ENCODE measurements at places on chromosomes 3 and 15. TPM values are rescaled to one million over a fixed set of nuclear protein-coding genes. Genes with fewer than 3 reads are reported as not detected.

GRCh38 chr15:46278062-46278461, 643.2 kb downstream of the SQOR start:
- DNase-seq, result no peak

DNA sequence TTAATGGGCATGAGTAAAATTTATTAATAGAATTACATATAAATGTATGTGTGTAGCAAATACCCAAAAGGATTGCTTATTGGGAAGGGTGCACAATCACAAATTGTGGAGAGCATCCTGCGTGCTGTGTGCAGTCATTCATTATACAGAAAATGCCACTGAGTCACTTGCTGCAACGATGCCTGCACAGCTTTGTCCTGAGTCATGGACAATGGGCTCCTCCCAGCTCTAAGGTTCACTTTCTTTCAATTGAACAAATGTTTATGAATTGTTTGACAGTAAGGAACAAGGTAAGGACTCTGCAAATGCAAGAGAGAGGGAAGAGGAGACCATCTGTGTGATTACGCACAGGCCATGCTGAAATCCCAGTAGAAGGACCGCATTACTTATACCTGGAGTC, 18.7 kb downstream of the CFAP161 start:
- no peak for DNase-seq

GRCh38 chr3:105899516-105899915, 30.7 kb upstream of the CBLB start:
- DNase-seq, result no peak

SAMMSON gene
- total RNA-seq, result not detected

- no peak for DNase-seq
These were observed 211.8 kb downstream of the CTNNB1 start for GRCh38 chr3:41411065-41411464.

DNA sequence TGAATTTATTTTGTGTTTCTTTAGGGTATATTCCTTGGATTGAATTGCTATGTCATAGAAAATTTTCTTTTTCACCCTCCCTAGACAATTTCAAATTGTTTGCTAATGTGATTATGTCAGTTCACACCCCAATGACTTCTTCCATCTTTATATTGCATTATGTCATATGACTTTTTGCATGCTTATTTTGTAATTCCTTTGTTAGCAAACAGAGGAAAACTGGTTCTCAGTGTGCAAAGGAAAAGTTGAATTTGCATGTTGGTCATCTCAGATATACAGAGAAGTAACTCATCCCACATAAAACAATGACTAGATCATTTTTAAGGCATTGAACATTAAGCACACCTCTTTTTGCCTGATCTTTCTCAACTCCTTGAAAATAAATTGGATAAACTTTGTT, 3.3 kb upstream of the RNF13 start:
- DNase-seq, result no peak

DNA sequence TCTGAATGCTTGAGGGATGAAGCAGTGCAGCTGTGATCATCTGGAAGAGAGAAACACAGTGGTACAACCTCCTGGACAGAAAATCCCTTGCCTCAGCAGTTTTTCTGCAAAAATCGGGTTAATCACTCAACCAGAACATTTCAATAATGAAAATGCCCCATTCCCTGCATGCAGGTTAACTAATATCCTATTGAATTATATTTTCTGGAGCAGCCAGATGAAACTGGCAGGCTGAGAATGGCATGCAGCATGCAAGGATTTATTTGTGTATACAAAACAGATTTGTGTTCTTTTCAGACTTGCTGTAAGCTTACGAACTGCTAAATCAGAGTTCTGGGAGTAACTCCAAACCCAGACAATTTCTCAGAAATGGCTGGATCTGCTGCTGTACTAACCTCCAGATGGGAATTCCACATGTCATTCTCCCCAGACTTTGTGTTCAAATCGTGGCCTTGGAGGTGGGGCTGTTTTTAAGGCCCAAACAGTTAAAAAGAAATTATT, 39.1 kb downstream of the SLC9A9 start:
- DNase-seq, result no peak

GRCh38 chr3:178841011-178841410, 230.6 kb downstream of the ZMAT3 start:
- DNase-seq, result no peak

GRCh38 chr3:42216302-42216701, 49.7 kb downstream of the CCK start:
- DNase-seq, result no peak

GRCh38 chr3:181998828-181999227, 287.1 kb downstream of the SOX2 start:
- no peak for DNase-seq

- no peak for DNase-seq
These were observed 45.9 kb upstream of the THUMPD3 start for GRCh38 chr3:9316881-9317361.

- DNase-seq, result no peak
These were observed 327.8 kb downstream of the GBE1 start for GRCh38 chr3:81433675-81434074.

DNA sequence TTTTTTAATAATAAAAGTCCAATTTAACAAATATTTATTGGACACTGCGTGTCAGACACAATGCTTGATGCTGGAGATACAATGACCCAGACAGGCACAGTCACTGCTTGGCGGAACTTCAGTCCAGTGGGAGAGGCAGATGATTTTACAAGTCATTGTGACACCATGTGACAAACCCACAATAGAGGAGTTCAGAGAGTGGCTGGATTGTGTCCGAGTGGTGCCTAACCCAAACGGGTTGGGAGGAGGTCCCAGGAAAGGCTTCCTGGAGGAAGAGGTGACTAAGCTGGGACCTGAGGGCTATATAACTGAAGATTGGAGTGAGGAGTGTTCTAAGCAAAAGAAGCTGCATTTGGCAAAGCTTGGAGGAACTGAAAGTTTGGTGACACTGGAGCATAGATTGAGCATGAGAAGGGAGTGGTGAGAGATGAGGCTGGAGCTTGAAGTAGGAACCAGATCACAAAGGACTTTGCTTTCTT, 41.4 kb downstream of the CRTC3 start:
- DNase-seq, result no peak

GOLGA6D gene
- total RNA-seq, result 0.18 TPM

GRCh38 chr3:104855702-104856101, 511.0 kb upstream of the ALCAM start:
- DNase-seq, result no peak

GRCh38 chr15:66779331-66780009, 77.4 kb downstream of the SMAD6 start:
- no peak for DNase-seq

FAM131A gene
- 15.1 TPM for total RNA-seq

DNA sequence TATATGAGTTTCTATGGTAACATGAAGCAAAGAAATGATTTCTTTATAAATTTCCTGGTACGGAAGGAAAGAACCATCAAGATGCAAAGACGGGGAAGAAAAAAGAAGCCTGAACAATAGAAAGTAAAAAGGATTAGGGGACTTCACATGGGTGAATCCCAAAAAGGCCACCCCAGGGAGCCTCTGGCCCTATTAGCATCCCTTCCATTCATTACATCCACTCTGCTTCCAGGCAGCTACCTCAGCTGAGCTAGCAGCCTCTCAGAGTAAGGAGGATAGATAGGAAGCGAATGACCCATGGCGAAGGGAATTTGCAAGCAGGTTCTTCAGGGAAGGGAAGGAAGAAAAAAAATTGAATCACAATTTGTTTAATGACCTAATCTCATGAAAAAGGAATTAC, 81.6 kb downstream of the GABRB3 start:
- DNase-seq, result no peak
